ENCODE measurements at places on chromosomes 4 and X. TPM values are rescaled to one million over a fixed set of nuclear protein-coding genes. Genes with fewer than 3 reads are reported as not detected.

DNA sequence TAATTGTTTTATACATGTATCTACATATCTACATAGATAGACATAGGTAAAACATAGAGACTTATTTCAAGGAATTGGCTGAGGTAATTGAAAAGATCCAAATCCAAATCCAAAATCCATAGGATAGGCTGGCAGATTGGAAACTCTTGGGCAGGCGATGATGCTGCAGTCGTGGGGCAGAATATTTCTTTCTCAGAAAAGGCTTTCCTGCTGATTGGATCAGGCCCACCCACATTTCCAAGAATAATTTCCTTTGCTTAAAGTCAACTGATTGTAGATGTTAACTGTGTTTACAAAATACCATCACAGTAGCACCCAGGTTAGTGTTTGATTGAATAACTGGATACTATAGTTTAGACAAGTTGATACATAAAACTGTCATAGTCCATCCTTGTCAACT is 27.2 kb downstream of the STIM2 start:
- DNase-seq = no peak

The CDKL2 gene
- 3.7 TPM for total RNA-seq

DNA sequence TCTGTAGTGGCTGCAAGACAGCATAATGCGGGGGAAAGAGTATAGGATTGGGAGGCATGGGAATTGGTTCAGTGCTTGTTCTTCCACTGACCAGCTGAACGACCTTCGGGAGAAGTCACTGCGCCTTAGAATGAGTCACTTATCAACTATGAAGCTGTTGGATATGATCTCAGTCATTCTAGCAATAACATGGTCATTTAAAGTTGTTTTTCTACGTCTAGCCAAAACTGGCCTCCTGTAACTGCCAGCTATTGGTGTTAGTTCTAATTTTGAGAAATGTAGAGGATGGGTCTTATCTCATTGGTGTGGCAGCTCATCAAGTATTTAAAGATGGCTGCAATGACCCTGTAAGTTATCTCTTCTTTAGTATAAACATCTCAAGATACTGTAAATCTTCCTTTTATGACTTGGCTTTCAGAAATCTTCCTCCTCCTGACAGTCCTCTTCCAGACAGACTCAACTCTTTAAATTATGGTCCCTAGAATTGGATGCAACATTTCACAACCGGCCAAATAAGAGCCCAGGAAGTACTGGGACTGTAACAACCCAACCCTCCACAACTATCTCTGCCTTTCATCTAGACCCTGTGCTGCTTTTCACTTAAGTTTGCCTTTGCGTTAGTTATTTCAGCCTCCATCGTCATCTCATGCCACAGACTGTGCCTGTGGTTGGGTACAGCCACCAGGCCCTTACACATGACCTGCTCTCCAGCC is 243.3 kb downstream of the CBR4 start:
- DNase-seq = no peak

The FATE1 gene
- 0.88 TPM for total RNA-seq

GRCh38 chrX:55874807-55875206 is 157.3 kb downstream of the RRAGB start:
- no peak for DNase-seq

DNA sequence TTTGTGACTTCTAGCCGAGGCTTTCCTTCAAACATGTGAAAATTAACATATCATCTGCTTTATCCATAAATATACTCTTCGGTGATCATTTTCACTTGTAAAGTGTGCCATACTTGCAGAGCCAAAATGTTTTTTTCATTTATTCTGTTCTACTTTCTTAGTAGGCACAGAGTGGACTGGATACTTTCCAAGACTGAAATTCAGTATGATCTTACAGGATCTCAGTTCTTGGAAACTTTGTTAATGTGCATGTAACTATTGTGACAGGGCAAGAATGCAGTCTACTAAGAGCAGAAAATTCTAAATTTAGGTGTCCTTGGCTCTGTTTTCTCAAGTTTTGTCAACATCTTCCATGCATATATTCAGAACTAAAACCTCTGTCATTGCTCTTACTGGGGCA is 284.9 kb downstream of the TEX13A start:
- DNase-seq = no peak

- no peak for DNase-seq
Observed at GRCh38 chrX:75230296-75230695, 43.6 kb upstream of the UPRT start.

The TLL1 gene
- total RNA-seq = 2.3 TPM

The CENPVL3 gene
- not detected for total RNA-seq

DNA sequence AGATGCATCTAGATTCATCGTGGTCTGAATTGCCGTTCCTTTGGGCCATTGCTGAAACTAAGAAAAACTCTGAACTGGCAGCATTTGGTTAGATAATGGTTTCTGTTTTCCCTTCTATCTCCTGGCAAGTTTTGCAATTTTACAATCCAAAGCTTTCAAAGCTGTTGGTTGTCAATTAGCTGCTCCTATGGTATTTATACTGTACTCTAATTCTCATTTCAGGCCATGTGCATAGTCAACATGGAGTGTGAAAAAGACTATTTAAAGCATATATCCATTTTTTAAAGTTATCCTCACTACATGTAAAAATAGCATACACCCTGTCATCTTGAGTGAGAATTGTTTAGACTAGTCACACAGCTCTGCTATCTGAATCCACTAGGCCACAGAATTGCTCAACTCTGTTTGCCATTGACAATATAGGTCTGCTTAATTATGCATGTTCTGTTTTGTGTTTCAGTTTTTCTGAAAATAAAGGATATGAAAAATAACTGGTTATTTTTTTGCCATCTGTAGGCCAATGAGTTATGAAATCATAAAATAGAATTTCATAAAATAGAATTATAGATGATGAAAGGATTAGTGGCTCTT is 27.7 kb upstream of the TEC start:
- DNase-seq = no peak

The ARL13A gene
- total RNA-seq = not detected

- no peak for DNase-seq
Observed at GRCh38 chrX:155048977-155049619, 21.8 kb downstream of the CMC4 start.

All from upper lobe of left lung (tissue), 6 donors.